ENCODE measurements at places on chromosomes 6 and 20. TPM values are rescaled to one million over a fixed set of nuclear protein-coding genes. Genes with fewer than 3 reads are reported as not detected.

Gene CCDC167
- total RNA-seq, result 10.4 TPM

Gene PI16
- 67.1 TPM for total RNA-seq

Gene CYB5R4
- total RNA-seq, result 9.4 TPM

Gene GPR6
- total RNA-seq, result not detected

Gene CNR1
- 5.6 TPM for total RNA-seq

Gene BFSP1
- total RNA-seq, result 3.3 TPM

Gene SLC18B1
- total RNA-seq, result 17.7 TPM

Gene KHDC1L
- not detected for total RNA-seq

Gene ME1
- 12.3 TPM for total RNA-seq

Gene PAX1
- not detected for total RNA-seq

Gene VSTM2L
- 1.3 TPM for total RNA-seq

Gene SYCP2
- 6.7 TPM for total RNA-seq

Gene C6orf163
- 17.1 TPM for total RNA-seq

Gene RSPH4A
- 0.90 TPM for total RNA-seq

Gene MICB
- 1.6 TPM for total RNA-seq

Gene SNPH
- total RNA-seq, result 3.5 TPM

Gene CRISP3
- total RNA-seq, result 31.8 TPM

Gene SPATS1
- total RNA-seq, result not detected

Gene CLIC5
- 4.3 TPM for total RNA-seq

Gene FAXC
- 19.4 TPM for total RNA-seq

Gene SLC22A2
- not detected for total RNA-seq

Gene SYNDIG1
- total RNA-seq, result 2.2 TPM
